ENCODE measurements at places on chromosomes 7 and 10.

- DNase-seq = no peak
Observed at GRCh38 chr7:104341546-104341945, 13.1 kb downstream of the LHFPL3 start.

DNA sequence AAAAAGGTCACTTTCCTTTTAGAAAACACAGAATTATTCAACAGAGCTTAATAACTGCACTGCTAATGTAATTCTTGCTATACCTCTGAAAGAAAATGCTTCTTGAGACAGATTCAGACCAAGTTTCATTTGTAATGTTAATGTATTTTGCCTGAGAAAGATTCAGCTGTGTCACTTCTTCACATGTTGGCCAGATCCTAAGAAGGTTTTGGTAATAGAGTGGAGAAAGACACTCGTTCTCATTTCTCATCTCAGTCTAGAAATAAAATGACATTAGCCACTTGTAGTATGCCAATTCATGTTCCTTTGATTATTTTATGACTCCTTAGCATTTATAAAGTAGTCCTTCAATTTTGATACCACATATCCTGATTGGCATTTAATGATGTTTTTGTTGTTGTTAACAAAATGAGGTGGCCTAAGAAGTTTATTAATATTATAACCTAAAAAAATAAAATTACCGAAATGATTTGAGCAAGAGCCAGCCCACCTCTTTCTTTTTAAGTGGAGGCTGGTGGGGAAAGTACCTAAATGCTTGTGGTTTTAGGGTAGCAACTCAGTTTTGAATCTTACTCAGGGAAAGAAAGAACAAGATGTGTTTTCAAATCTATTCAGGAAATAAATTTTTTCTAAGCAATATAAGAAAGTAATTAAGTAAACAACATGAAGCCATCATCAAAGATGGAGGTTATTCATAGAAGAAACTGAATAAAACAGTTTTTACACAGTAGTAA lies 16.4 kb upstream of the ELAPOR2 start:
- DNase-seq = no peak

GRCh38 chr7:150665896-150666295 lies 19.6 kb upstream of the GIMAP2 start:
- DNase-seq = no peak

GRCh38 chr7:105768898-105769507 lies 107.4 kb downstream of the ATXN7L1 start:
- DNase-seq = no peak
